NCI-H2107 (cell line): ENCODE measurements at places on chromosomes 11 and 22.
A peak's percentile ranks its signal among the peaks of the same experiment; 100 is the strongest.

DNA sequence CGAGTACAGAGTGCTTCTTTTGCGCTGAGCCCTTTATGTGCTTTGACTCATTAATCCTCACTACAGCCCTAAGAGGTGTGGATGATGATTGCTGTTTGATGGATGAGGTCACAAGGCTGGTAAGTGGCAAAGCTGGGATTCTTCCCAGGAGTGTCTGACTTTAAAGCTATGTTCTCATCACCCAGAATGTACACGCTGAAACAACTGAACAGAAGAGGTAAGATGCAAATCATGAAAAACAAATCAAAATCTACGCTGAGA is 37.7 kb upstream of the CREB3L1 start:
- no peak for DNase-seq

- DNase-seq, result no peak
Measured at GRCh38 chr11:78061088-78061920, 2.4 kb upstream of the THRSP start.

DNA sequence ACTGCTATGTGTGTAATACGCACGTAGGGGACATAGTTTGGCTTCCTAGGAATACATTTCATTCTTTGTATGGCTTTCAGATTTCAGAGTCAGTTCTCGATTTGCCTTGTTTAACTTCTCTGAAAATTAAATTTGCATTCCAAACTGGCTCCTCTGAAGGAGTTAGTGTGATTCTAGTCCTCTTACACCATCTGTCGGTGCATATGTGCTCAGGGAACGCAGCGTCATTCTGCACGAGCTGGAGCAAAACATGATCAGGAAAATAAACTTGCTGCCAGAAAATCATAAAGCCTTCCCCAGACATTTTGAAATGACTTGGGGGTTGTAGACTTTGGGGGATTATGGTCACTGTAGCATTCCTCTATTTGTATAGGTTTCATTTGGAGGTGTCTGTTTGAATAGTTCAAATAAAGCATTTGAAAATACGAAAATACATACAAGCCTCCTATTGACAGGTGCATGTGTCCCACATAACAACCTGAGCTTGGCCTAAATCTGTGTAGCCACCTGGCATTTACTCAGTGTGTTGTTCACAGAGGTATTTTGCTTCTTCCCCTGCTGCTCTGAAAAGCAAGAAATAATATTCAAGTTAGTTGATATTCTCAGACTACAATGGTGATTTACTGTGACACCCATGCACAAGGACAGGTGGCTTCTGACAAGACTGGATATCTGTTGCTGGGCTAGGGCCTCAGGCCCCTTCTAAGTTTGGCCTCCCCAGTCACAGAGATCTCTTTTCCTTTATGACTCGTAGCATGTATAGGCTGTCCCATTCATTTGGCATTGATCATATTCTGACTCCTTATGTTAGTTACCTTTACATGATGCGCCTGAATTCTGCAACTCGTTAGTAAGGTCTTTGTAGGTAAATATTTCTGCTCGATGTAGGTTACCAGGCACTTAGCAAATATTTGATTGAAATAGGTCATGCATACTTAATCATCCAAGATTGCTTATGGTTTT is 81.6 kb upstream of the SORL1-AS1 start:
- DNase-seq, result peak; percentile 50

GRCh38 chr11:17775507-17776211 is 41.1 kb downstream of the KCNC1 start:
- no peak for DNase-seq

DNA sequence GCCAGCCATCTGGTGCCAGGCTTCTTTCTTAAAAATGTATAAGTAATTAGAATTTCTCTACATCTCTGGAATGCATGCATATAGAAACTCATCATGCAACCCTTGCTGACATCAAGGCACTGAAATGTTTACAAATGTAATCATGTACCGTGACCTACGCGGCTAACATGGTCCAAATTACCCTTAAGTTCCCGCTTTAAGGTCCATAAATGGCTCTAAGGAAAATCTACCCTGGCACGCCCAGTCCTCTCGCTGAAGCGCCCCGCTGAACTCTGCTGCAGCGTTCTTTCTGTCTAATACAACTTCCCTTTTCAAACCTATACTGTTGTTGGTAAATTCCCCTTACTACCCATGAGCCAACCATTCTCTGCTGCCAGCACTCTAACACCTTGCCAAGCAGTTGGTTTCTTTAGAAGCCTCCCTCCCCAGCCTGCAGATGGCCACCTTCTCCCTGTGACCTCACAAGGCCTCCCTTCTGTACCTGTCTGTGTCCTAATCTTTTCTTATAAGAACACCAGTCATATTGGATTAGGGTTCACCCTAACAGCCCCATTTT is 13.5 kb upstream of the HMOX1 start:
- DNase-seq, result no peak

- no peak for DNase-seq
Measured at GRCh38 chr22:36881504-36882245, 20.9 kb downstream of the NCF4 start.

DNA sequence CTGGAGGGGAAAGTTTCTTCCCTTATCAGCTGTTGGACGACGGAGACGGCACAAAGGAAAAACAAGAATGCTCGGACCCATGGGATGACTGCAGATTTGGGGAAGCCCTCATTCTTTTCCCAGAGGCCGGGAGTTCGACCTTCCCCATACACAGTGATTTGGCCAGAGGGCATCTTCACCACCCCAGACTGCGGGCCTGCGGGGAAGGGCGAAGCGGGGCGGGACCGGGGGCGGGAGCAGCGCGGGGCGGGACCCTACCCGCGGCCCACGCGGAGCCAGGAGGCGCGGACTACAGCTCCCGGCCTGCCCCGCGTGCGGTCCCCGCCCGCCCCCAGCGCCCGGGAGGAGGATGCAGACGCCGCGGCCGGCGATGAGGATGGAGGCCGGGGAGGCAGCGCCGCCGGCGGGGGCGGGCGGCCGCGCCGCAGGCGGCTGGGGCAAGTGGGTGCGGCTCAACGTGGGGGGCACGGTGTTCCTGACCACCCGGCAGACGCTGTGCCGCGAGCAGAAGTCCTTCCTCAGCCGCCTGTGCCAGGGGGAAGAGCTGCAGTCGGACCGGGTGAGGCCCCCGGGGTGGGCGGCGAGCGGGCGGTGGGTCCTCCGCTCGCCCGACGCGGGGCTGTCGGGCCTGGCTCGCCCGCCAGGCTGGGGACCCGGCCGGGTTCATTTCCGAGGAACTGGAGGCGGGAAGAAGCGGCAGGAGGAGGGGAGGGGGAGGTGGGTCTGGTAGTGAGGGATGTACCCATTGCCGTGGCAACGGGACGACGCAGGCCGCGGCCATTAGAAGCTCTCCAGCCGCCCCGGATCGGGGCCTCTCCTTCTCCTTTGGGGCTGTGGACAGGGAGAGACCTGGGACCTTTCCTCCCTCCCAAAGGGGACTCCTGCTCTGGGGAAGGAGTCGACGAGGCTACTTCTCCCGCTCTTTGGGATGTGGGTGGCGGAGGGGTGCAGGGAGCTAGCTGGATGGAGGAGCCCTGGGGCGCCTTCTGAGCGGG is at the start of gene KCTD17:
KCTD17 (plus strand) TSS at position 352 of the 995 bp plus-strand sequence; CDS start at position 371, 19 bp downstream.
- DNase-seq, result no peak

DNA sequence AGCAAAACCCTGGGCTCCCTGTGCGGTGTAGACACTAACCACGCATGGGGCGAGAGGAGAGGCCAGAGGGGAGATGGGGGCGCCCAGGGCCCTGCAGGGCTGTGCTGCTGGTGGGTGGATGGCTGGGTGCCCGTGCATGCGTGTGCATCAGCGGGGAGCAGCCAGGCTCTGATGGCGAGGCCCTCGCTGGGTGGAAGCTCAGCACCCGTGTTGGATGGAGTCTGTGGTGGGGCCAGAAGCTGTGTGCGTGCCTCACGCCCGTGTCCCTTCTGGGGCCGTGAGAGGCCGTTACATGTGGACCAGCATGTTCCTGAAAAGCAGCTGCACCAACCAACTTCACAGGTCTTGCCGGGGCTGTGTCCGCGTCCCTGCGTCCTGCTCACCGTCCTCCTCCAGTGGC is 33.4 kb downstream of the MUC6 start:
- DNase-seq, result no peak

- DNase-seq, result no peak
Measured at GRCh38 chr22:23276656-23277582, 96.6 kb downstream of the BCR start.

DNA sequence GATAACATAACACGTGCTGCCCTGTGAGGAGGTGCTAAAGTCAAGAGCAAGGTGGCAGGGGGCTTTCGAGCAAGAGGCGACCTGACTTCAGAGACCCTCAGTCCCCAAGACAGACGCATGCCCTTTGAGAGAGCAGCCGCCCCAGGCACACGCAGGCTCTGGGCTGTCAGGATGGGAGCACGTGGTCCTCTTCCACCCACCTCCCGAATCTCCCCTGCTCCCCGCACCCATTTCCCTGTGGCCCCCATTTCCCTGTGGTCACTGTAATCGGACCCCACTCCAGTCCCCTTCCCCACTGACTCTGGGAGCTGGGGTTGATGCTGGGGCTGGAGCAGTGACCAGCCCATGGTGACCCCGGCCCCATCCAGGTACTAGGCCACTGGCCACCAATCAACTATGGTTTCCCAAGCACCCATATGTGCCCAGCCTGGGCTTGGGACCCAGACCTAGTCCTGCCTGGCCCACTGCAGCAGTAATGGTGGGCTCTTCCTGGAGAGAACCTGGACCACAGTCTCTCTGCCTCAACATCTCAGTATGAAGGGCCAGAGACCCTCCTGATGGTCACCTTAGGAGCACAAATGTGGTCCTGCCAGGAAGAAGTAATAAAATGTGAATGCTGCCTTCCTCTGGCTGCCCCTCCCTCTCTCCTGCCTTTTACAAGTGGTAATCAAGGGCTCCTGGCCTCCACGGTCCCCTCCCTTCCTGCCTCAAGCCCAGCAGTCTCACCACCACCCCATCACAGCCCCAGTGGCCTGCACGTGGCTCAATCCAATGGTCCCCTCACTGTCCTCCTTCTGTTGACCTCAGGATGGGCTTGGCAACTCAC is 39.0 kb downstream of the IGLL5 start:
- no peak for DNase-seq

DNA sequence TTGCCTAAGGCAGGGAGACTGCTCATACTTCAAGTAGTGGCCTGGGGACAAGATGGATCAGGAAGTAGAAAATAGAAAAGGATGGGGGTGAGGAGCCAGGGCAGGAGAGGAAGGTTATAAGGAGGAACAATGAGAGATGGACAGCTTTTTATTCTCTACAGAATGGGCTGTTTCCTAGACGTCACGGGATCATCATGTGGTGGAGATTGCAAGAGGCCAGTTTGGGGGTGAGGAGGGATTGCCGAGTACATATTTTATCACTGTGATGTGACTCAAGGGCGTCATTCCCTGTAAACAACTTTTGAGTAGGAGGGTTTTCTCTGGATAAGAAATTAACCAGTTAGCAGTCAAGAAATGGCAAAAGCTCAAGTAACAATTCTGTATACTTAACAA is 406.3 kb downstream of the ETS1 start:
- no peak for DNase-seq

- no peak for DNase-seq
Measured at GRCh38 chr11:61061081-61061826, 41.0 kb upstream of the CD5 start.

GRCh38 chr22:19756288-19757128 is 4.1 kb upstream of the TBX1 start:
- DNase-seq, result peak; percentile 22

DNA sequence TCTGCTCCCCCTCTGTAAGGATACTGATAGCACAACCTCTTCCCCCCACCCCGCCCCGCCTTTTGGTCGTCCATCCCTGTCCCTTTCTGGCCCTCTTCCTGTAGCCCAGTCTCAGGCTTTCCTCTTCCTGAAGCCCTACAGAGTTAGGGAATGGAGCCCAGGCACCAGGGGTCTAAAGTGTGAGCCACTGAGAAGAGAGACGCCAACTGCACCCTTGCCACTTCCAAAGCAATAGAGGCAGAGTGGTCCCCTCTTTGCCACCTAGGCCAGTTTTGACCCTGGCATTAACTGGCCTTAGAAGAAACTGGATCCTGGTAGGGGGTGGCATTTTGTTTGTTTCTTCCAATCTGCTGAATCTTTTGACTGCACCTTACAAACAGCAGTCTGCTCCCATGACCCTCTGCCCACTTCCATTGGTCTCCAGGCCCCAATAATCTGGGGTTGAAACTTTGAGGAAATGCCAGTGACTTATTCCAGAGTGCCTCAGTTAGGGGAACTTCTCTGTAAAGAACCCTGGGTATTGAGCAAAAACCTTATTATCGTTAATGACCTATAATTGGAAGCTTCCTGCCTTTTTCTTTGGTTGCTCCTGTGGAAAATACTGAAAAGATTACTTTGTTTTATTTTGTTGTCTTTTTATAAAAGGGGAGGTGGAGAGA is 9.7 kb upstream of the GRK2 start:
- no peak for DNase-seq

- no peak for DNase-seq
Measured at GRCh38 chr22:33299245-33299956, 241.2 kb upstream of the SYN3 start.

DNA sequence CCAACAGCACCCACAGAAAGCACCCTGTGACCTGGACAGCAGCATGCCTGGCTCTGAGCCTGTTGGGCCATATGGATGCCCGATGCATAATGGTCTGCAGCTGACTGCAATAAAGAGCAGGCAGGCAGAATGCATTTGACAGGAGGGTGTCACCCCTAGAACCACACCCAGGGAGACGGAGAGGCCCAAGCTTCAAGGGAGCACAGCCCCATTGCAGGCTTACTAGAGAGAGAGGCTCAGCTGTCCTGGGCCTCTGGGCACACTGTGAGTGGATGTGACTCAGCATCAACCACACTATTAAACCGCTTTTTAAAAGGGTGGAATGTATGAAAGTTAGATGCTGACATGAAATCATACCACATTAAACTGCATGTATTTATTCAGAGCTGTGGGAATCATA is 365.3 kb downstream of the CTTN start:
- DNase-seq, result no peak

DNA sequence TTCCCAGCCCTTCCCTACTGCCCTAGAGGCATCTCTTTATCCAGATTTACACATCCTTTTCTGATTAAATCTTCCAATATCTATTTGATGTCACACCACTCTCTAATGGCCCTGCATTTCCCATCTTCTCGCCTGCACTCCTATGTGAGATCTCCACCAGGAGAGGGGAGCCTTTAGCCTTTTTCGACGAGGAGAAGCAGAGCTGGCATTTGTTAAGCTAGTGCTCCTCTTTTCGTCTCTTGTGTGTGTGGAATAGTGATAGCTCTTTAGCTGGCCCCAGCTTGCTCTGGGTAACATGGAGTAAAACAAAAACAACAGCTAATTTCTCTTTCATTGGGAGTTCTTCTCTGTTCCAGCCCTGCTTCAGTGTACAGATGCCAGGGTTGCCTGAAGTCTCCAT is 536.5 kb downstream of the NTM start:
- no peak for DNase-seq
